ENCODE measurements at places on chromosomes 12 and 14.

- DNase-seq: no peak
Observed at GRCh38 chr14:103341250-103342129, 7.5 kb downstream of the EIF5 start.

GRCh38 chr12:106139422-106140171 is 843 bp upstream of the NUAK1 start:
- peak; percentile 10 for DNase-seq

- DNase-seq: no peak
Observed at GRCh38 chr14:69620981-69621380, 9.6 kb downstream of the SUSD6 start.

GRCh38 chr12:118193477-118193876 is 57.6 kb downstream of the PEBP1 start:
- DNase-seq: no peak

GRCh38 chr14:64467566-64467965 is 2.3 kb downstream of the AKAP5 start:
- no peak for DNase-seq
